ENCODE measurements at places on chromosomes 1 and 21.

- DNase-seq, result no peak
Measured at GRCh38 chr21:26167593-26167992, 3.0 kb downstream of the APP start.

- DNase-seq, result no peak
Measured at GRCh38 chr1:113135460-113135859, 62.5 kb downstream of the LRIG2 start.

- peak; percentile 40 for DNase-seq
Measured at GRCh38 chr1:86823386-86823785, 90.5 kb downstream of the SELENOF start.

- peak; percentile 36 for DNase-seq
Measured at GRCh38 chr1:61084491-61085031, 2.2 kb downstream of the NFIA start.

GRCh38 chr1:54171016-54171415, 18.2 kb upstream of the CDCP2 start:
- no peak for DNase-seq

GRCh38 chr1:39575191-39576015, 1.2 kb downstream of the PABPC4 start:
- peak; percentile 39 for DNase-seq

- peak; percentile 60 for DNase-seq
Measured at GRCh38 chr1:59926381-59927123, at the start of gene CYP2J2. TSS of gene CYP2J2 (minus strand) at chr1:59926773. CDS start at chr1:59926746, 27 bp downstream.

DNA sequence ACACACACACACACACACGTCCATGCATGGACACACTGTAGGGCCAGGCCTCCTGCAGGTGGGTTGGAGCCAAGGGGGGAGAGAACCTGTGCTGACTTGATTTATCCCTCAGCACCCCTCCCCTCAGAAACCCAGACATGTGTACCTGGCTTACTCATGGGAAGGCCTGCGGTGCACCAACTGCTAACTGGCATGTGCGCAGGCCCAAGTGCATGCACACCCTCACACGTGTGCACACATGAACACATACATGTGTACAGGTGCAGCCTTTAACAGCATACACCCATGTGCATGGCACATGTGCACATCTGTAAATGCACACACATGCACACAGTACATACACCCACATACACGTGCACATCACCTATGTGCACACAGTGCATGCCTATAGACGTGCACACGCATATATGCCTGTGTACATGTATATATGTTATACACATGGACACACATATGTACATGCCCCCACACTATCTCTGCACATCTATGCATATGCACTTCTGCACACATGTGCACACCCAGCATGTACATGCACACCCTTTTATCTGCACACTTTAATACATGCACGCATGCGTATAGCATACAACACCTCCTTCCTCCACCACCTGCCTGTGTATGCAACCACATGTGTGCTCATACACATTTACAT, 67.5 kb downstream of the TRIM11 start:
- DNase-seq, result no peak

DNA sequence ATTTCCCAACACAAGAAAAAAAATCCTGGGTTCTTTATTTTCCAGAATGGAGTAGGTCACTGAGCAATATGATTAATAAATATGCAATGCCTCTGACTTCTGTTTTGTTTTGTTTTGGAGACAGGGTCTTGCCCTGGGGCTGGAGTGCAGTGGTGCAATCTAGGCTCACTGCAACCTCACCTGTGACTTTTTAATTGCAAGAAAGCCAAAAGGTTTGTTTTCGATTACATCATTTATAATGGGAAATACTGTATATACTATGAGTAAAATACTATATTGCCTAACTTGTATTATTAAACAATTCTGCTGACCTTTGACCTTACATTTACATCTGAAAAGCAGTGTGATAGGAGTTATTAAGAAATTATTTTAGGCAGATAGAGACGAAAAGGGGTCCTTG, 11.6 kb upstream of the CD46 start:
- no peak for DNase-seq

GRCh38 chr1:205030241-205030640, 12.8 kb upstream of the CNTN2 start:
- DNase-seq, result no peak

DNA sequence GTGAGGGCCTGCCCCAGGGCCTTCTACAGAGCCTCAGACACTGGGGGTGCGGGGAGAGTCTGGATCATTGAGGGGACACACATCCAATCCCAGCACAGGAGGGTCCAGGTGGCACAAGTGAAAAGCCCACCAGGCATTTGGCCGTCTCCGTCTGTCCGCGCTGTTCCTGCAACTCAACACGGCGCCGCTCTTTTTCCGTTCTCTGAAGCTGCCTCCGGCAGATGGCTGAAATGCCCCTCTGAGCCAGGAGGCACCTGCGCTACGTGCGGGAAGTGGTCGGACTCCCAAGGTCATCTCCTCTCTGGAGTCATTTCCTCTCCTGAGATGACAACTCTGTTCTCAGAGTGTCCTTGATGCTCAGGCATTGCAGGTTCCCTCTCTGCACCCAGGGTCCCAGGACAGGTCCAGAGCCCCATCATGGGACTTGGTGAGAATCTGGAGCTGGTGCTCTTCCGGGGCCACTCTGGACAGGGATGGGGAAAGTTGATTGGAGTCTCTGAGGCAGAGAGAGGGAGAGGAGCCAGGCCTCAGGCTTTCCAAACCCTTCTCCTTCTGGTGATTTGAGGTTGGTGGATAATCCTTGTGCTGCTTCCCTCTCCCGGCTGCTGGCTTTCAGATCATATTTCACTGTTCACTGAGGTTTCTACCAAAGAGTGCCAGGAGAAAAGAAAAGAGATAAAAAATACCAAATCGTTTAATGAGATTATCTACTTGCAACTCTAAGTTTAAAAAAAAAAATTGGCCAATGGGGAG, 14.0 kb upstream of the MIXL1 start:
- DNase-seq, result peak; percentile 60

DNA sequence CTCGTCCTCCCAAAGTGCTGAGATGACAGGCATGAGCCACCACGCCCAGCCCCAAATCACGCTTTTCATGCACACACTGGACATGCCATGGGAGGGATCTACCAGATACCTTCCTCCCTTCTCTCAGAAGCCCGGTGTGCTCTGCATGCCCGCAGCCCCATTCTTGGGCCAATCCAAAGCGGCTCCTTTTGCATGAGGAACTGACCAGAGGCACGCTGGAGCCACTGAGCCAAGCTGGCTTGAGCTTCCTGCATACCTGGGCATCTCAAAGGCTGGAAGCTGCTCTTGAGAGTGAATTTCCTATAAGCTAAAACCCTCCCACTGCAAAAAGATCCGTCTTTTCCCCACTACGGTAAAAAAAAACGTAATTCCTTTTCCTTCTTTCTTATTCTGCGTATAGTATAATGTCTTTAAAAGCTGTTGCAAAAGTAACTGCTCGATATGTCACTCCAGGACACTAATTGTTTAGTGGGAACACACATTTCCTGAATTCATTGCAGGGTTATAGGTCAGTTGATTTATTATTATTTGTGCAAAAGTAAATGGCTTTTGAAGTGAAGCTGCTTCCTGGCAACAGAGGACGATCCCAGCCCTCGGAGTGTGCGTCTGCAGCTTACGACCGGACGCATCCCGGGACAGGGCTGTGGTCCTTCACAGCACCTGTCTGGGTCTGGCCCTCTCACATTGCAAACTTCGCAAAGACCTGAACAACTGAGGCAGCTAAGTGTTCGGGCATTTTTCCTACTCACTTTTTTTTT, 61.8 kb upstream of the ETS2 start:
- DNase-seq, result no peak

- no peak for DNase-seq
Measured at GRCh38 chr1:81430955-81431623, 369.6 kb upstream of the ADGRL2 start.
